Right forelimb (tissue), 1 donor: ENCODE measurements at places on chromosomes 1 and 21.
A peak's percentile ranks its signal among the peaks of the same experiment; 100 is the strongest.

GRCh38 chr1:171881442-171881841 is 40.1 kb downstream of the DNM3 start:
- no peak for DNase-seq

DNA sequence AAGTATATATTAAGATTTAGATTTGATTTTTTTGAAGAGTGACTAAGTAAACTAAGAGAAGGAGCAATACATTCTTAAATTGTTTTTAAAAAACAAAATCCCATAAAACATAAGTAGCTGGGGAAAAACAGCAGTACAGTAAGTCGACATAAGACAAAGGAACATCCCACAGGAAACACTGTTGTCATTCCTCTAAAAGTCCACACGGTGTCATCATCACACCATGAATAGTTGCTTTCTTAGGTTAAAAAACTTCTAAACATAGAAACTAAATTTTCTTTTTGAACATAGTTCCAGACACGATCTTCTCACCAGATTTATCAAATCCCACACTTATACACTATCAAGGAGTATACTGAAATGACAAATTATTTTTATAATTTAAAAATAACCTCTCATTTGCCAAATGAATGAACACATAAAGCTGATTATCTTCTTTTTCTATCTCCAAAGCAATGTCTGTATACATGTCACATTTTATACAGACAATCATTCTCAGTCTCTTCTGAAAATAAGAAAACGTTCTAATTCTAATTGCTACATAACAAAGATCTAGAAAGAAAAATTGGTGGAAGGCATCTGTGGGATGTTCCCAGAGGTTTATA is 15.8 kb downstream of the ODF2L start:
- no peak for DNase-seq

DNA sequence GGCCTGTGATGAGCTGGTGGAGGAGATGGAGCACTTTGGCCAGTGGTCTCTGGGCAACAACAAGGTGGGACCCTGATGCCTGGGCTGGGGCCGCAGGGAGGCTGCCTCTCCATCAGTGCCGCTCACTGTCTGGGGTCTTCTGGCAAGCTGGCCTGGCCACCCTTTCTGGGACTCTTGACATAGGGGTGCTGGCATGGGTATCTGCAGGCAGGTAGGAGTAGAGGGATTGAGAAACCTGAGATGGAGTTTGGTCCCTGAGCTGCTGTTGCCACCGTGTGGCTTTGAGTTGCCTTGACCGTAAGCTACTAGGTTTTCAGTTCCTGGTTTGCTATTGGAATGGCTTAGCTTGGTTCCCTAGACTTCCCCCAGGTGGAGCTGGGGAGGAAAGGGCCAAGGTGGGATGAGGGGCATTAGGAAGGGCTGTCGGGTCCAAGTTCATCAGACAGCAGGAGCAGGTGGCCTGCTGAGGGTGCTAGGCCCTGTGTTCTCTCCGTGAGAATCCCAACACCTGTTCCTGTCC is 13.2 kb upstream of the MFN2 start:
- no peak for DNase-seq

- DNase-seq: no peak
Observed at GRCh38 chr21:40678681-40679284, 168.2 kb downstream of the DSCAM start.

DNA sequence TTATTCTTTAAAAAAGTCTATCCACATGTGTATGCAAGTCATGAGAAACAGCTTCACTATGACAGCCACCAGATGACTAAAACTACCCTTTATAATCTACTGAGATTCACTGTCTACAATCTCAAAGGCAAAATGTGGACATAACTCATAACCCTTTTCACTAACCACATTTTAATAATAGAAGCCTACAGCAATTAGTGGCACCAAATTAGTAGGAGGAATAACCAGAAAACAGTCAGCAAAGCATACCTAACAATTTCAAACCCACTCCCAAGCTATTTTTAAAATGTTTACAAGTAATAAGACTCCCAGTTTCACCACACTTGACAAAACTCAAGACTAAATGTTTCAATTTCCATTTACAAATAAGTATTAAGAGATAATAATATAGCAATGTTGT is 442.9 kb downstream of the PTPRC start:
- no peak for DNase-seq

DNA sequence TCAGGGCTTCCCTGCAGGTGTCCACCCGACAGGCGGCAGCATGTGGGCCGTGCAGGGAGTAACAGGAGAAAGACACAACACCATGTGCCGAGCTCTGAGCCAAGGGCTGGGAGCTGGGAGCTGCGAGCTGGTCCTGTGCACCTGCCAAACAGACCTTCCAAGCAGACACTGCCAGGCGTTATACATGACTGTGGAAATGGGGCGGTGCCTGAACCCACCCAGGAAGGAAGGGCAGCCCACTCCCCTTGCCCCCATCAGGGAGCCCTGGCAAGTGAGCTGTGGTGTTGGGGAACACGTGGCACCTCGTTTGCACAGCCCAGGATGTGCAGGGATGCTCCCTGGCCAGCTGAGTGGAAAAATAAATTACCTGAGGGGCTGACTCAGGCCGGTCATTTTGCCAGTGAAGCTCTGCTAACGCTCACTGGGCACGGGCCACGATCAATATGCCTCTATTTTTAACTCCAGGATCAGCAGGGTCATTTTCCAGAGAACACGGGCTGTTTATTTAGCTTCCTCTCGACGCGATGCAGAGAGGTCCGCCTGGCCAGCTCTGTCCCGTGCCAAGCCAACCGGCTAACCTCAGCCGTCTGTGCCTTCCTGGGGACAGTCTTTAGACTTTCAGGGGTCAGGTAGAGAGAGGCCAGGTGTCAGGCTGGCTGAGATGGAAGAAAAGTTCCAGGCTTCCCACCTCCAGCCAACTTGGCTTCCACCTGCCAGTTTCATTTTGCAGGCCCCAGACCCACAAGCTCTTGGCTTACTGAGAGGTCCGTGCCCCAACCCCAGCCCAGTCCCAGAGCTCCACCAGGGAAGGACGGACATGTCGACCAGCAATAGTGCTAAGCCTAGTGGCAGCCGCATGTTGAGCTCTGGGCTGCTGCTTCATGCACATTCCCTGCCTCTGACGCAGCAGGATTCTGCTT is 196.7 kb upstream of the VAMP3 start:
- peak; percentile 58 for DNase-seq

DNA sequence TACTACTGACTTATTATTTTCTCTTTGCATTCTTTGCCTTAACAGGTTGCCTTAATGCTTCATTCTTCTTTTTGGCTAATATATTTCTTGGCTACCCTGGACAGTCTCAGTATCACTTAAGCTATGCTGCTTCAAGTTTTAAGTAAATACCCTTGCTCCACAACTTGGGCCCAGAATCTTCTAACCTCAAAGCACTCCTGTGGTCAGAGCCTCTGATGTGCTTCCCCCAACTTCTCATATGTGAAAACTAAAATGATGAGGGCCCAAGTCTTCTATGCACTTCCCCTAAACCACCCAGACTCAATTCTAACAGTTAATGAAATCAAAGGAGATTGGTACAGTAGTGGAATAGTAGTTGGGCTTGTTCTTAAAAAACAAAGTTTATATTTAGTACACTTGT is 314.1 kb downstream of the PLPP3 start:
- no peak for DNase-seq

- DNase-seq: no peak
Observed at GRCh38 chr21:44074315-44074958, 32.8 kb upstream of the PWP2 start.

- DNase-seq: no peak
Observed at GRCh38 chr1:195336812-195337211, 1271.4 kb downstream of the KCNT2 start.

GRCh38 chr1:214943054-214943453 is 139.5 kb upstream of the KCNK2 start:
- no peak for DNase-seq

DNA sequence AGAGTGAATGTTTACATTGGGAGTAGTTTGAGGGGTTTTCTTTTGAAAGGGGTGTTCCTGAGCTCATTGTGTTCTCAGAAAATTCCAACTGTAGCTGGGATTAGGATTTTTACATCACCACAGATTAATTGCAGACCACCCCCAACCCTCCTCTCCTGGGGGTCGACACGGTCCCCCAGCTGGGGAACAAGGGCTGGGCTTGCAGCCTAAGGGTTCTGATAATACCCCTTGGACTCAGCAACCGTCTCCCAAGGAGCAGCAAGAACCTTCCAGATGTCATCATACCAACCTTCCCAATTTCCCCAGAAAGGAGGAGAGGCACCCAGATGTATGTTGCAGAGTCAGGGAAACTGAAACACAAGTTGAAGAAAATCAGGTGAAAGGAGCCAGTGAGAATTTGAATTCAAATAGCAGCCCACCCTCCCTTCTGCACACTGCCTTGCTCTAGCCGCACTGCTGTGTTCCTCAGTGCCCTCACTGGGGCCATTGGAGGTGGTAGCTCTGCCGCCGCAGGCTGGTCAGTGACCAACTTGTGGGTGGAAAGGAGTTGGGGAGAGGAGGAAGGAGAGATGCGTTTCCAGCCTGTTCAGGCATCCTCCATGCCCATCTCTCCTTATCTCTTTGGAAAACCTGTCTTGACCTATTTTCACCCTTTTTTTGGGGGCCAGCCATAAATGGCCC is 14.7 kb upstream of the IGFN1 start:
- peak; percentile 24 for DNase-seq

DNA sequence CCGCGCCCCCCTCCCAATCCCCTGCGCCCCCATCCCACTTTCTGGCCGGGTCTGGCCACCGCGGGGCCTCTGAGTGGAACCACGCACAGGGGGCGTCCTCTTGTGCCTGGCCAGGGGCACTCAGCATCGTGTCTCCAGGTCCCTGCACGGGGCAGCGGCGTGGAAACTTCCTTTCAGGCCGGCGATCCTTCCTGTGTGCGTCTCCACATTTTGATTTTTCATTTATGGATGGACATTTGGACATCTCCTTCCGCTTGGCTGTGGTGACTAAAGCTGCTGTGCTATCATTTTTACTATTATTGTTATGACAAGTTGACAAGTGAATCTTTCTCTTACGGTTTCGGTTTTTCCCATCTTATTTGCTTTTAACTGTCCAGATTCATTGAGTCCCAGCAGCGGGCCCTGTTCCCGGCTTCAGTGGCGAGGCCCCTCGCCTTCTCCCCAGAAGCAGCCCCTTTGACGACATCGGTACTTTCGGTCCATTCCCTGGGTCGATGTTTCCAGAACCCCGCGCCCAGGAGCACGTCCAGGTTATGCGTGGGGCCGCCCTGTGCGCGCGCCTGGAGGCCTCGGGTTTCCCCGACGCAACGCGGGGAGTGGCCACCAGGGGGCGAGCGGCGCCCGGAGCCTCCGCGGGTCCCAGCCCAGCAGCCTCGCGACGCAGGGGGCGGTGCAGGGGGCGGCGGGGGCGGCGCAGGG is 12.4 kb upstream of the SLC19A1 start:
- DNase-seq: peak; percentile 94

- DNase-seq: no peak
Observed at GRCh38 chr1:68620571-68620970, 123.7 kb upstream of the DEPDC1 start.

DNA sequence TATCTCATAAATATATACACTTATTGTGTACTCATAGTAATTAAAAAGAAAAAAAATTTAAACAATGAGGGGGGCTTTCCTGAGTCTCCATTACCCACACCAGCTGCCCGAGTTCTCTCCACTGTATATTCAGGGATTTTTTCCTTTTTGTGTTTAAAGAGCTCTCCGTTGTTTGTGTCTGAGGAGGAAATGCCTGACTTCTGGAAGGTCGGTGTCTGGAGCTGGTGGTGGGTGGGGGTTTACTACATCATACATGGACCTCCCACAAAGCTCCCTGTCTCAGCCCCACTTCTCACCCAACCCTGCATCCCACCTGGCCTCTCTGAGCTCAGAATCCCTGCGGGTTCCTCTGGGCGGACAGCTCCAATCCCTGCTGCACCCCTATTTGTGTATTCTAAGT is 64.1 kb upstream of the ETV3 start:
- DNase-seq: no peak

DNA sequence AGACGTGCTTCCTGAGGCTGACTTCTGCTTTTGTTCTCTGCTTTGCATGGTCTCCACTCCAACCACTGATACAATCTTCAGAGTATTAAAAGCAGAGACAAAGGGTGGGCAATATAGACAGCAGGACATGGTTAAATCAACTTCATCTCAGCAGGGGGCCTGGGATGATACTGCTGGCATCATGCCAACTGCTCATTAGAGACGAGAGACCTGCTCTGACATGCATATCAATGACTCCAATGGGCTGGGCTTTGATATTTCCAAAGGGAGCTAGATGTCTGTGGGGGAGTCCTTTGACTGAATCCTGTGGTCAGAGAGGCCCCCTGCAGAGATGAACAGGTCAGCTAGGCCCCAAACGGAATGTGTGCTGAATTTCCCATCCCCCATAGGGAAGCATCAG is 106.6 kb downstream of the ACTL8 start:
- DNase-seq: no peak

DNA sequence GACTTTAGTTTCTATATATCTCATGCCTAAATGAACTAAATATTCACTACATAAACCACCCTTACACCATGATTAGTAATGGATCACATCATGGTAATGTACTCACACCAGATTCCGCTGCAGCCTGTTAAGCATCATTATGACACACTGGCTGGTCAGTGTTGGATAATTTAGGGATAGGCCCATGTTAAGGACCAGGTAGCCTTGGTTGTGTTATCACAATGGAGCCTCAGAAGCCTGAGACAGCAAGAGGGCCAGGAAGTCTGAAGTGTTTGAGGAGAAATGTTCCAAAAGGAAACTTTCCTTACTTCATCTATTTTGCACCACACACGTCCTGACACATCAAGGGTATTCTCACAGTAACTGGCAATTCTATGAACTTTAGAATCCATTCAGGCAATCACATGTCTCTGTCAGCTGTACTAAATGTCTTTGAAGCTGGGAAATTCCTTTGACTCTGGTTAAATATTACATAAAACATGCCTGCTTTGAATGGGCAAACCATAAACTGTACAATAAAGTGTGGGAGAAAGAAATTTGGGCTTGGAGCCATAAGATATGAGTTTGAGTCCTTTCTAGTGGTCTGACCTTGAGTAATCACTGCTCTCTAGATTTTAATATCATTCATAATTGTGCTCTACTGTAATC is 105.3 kb upstream of the DPT start:
- DNase-seq: no peak

GRCh38 chr1:40784141-40784770 is 669 bp downstream of the KCNQ4 start:
- no peak for DNase-seq

GRCh38 chr1:198598796-198599321 is 40.0 kb upstream of the PTPRC start:
- DNase-seq: no peak

DNA sequence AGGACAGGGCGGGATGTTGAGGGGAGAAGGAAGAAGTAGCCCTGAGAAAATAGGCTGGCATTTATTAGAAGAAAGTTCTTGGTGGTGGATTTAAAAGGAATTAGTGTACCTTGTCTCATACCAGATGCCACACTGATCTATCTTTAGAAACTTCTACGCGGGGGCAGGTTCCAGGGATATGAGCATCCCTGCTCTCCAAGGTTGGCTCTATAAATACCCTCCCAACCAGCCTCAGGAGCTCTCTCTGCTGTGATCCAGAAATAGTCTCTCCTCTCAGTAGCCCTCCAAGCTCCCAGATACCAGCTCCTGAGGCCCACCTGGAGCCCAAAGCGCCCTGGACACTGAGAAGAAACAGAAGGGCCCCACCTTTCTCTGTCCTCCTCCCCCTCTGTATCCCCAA is 128.3 kb upstream of the TNR start:
- DNase-seq: no peak
